HL-60 (cell line): ENCODE measurements at places on chromosomes 16 and 17.

- no peak for DNase-seq
These were observed 2.6 kb downstream of the ADCY9 start for GRCh38 chr16:4113358-4114256.

DNA sequence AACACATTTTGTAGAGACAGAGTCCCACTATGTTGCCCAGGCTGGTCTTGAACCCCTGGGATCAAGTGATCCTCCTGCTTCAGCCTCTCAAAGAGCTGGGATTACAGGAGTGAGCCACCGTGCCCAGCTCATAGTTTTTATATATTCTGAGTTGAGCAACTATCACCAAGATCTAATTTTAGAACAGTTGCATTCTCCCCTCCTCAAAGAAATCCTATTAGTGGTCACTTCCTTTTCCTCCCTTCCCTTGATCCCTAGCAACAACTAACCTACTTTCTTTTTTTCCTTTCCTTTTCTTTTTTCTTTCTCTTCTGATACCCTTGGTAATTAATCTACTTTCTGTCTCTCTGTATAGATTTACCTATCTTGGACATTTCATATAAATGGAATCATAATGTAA is 61.5 kb upstream of the B4GALNT2 start:
- no peak for DNase-seq

GRCh38 chr17:45226576-45226975 is 4.9 kb downstream of the FMNL1 start:
- DNase-seq, result no peak

- peak; percentile 85 for DNase-seq
These were observed 26.0 kb upstream of the PRM1 start for GRCh38 chr16:11306997-11307638.

- no peak for DNase-seq
These were observed 21.5 kb downstream of the TAT start for GRCh38 chr16:71555230-71555891.
